ENCODE measurements at places on chromosomes 7 and 10.

GRCh38 chr7:95375591-95376257 is 20.5 kb downstream of the PON3 start:
- DNase-seq, result no peak

DNA sequence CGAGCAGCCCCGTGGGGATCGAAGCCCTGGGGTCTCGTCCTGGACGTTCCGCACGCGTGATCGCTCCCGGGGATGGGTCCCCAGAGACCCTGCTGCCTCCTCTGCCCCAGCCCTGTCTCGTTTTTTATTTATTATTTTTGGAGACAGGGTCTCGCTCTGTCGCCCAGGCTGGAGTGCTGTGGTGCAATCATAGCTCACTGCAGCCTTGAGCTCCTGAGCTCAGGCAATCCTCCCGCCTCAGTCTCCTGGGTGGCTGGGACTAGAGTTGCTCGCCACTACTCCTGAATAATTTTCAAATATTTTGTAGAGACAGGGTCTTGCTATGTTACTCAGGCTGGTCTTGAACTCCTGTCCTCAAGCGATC is 319 bp upstream of the STX1A start:
- no peak for DNase-seq

DNA sequence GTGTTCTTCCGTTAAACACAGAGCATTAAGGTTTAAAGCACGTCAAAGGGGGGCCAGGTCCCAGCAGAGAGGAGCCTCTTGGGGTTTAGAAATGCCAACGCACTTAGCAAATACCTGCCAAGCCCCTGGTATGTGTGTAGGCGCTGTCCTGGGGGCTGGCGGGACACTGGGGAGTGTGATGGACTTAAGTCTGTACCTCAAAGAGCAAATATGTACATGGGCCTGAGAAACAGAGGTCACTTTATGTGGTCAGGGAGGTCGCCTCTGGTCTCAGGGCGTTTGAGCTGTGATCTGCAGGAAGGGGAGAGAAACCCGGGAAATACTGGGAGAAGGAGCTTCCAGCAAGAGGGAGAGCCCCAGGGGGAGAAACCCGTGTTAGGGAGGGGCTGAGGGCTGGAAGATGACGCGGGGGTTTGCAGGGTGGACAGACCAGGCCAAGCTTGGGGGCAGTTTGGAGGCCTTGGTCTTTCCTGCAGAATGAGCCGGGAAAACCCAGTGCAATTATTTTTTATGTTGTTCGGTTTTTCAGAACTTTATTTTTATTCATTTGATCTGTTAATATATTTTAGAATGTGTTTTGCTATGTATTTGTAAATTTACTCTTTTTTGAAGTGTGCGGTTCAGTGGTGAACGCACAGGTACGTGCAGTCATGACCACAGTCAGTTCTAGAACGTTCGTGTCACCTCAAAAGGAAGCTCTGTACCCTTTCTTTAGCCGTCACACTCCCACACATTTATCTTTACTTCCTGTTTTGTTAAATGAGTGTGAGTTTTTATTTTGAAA is 441.4 kb upstream of the FOXK1 start:
- DNase-seq, result no peak

DNA sequence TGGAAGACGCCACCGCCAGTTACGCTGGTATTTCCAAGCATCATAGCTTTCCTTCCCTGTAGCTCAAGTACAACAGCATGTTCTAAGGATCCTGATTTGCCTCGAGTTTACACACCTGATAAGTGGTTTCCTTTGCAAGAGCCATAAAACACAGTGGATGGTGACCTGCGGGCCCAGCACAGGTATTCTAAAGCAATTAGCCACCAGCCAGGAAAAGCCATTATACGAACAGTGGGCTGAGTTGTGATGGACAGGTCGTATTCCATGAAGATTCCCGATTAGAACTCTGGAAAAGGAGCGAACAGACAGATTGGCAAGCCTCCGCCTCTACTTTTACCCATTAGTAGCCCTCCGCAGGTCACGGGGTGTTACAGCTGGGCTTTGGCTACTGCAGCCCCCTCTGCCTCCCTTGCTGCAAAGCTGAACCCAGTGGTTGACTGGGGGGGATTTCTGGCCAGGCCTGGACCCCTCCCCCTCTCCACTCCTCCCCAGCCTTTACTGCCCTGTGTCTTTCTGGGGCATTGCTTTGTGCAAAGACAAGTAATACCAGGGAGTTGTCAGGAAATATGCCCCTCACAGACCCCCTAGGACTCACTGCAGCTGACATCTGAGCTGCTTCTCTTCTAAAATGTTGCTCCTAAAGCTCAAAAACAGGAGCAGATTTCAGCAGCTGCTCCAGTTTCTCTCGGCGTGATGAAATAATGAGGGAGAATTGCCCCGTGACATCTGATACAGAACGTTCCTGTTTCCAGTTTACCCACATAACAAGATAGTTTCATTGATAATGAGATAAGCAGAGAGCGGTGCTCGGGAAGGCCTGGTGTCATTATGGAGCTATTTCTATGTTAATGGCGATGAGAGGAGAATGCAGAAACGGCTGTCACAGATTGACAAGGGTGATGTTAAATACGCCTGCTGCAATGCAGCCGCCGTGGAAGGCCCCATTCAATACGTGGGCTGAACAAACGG is 214.4 kb downstream of the CCSER2 start:
- no peak for DNase-seq

- DNase-seq, result no peak
Observed at GRCh38 chr7:149759093-149759860, 14.1 kb downstream of the ZNF467 start.

- DNase-seq, result no peak
Observed at GRCh38 chr7:28500138-28500537, 87.8 kb downstream of the CREB5 start.

DNA sequence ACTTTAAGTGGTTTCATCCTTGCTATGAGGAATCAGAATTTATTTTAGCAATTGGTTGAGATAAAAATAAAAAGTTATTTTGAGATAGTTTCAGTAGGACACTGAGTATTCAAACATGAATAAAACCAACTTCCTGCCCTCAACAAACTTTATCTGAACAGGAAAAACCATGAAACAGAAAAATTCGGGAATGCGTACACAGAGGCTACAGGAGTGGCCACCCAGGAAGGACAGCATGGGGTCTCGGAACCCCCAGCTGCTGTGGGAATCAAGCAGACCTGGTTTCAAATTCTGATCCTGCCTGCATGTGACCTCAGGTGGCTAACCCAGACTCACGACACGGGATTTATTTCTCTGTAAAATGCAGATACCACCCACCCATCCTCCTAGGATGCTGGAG is 49.0 kb upstream of the GRID1 start:
- DNase-seq, result no peak

GRCh38 chr7:50588937-50589336 is 23.7 kb upstream of the DDC start:
- DNase-seq, result no peak

DNA sequence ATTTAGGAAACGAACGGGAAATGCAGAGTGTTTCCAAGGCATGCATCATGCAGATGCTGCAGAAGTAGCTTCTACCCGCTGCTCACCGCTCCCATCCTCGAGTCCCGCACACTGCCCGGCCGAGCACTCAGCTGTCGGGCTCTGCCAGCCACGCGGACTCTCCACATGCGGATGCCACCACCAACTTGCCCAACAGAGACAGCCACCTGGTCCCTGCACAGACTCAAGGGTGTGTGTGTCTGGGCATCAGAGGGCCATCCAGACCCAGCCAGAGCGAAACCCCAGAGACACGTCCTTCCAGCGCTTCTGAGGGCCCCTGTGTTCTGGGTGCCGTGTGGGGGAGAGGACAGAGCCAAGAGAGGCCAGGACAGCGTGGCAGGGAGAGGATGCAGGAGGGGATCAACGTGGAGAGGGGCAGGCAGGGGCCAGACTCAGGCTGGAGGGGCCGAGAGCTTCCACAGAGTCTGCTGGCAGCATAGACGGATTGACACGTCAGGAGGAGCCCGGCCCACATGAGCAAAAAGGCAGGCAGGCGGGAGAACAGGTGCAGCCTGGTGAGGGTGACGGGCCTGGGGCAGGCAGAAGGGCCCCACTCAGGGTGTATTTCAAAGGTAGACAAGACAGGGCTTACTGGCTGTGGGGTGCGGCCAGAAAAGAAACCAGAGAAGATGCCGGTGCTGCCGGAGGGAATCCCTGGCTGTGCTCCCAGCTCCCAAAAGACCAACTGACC is 18.3 kb downstream of the GPER1 start:
- no peak for DNase-seq

- DNase-seq, result no peak
Observed at GRCh38 chr7:4801839-4802231, 26.4 kb downstream of the AP5Z1 start.

DNA sequence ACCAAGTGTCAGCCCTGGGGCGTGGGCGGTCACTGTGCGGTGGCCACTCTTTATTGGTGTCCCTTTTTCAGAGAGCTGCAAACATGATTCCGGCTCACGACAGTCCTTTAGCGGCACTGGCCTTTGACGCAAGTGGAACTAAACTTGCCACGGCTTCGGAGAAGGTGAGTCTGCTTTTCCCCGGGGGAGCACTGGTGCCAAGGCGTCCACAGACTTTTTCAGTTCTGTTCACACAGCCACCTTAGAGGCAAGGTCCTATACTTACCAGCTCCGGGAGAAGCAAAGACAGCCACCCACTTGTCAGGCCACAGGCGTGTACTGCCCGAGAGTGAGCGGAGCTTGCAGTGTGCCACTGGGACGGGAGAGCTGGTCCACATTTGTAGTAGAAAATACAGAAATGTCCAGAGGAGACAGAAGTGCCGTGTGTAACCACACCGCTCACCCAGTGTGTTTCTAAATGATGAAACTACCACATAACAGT is 27.9 kb downstream of the WIPI2 start:
- DNase-seq, result no peak

DNA sequence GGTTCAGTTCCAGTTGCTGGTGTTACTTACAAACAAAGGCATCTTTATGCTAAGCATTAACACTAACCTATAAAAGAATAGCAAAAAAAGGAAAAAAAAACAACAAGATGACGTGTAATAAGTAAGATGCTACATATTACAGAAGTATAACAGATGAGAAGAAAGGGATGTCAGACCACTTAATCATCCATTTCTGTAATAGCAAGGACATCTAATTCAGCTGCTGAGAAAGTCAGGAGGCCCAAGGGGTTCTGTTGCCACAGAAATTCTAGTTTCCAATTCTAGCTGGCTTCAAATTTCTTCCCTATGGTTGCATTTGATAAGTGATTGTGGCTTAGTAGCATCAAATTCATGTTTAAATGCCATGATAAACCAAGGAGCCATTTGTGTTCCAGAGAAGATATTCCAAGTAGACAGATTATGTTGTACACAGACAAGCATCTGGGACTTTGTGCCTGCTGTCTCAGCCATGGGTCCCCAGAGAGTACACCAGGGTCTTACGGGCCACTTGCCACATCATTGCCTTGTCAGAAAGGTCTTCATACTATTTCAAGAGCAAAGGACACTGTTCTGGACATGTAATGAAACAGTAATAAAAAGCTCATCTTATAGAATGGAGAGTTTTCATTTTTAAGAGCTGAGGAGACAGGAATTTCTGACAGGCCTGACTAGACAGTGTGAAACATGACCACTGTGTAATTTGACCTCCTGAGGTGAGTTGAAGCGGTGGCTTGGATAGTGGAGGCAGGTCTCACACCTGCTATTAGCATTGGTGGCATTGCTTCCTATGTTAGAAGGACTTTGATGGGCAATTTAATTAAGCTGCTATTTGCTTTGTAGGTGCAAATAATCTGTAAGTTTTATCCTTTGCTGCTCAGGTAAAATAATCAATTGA is 4.2 kb upstream of the ASB4 start:
- no peak for DNase-seq

DNA sequence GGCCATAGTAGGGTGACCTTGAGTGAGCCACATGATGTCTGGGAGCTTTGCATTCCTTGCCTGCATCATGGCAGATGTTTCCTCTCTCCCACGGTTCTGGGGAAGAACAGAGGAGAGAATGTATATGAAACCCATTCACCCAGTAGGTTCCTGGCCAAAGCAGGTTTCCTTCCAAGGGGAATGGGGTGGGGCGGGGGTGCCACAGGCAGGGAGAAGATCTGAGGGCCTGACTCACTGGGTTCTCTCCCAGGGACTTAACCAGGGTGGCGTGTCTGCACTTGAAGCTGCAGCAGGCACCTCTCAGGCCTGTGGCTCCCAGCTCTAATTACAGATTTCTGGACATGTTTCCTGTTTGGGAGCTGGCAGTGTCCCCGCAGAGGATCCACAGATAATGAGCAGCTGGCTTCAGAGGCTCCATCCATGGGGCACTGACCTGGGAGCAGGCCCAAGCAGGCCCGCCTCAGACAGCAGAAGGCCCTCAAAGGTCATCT is 50.2 kb upstream of the ZMIZ1 start:
- no peak for DNase-seq

GRCh38 chr10:103231047-103231551 is 14.6 kb upstream of the RPEL1 start:
- no peak for DNase-seq

GRCh38 chr10:125049216-125049881 is 107.4 kb downstream of the ZRANB1 start:
- no peak for DNase-seq

DNA sequence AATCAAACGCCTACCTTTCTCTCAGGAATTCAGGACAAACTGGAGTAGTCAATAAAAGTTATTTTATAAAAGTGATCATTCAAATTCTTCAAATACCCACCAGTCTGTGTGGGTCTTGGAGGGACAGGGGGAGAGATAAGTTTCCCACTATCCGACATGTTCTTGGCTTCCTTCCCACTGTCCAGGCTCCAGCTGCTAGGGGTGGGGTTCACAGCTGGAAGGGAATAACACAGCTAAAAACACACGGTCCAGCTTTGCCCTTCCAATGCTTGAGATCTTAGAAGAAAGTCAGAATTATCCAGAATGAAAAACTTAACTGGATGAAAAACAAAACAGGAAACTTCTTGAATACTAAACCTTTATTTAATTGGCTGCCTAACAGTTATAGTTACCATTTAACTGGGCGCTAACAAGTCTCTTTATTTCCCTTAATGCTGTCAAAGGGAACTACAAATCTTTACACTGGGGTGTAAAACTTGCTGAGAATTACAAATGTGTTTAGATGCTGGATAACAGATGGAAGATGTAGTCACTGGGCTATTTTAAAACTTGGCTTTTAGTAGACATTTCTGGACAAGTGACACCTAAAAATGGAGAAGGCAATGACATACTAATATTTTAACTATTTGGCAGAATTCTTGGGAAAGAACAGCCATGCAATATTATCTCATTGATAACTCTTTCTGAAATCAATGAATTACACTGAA is 172.8 kb upstream of the IMMP2L start:
- DNase-seq, result no peak

Data from KG1 (cell line).